ENCODE measurements at places on chromosomes 3 and 15.
A peak's percentile ranks its signal among the peaks of the same experiment; 100 is the strongest.

DNA sequence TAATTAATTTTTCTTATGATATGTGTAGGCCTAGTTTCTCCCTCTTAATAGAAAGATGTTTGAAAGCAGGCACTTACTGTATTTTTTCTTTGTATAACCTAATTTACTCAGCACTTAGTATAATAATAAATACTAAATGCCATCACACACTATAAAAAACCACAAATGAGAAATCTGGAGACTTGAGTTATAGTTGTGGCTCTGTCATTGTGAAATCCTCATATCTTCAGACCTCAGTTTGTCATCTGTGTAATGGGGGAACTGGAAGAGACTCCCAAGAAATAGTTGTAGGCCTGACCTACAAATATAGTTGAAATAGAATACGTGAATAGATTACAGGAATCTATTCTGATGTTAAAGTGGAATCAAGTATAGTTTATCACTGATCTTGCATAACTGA lies 287.6 kb upstream of the DPH6 start:
- H3K4me1 ChIP-seq = no peaks in the 10 kb centered on the region
- no peaks in the 10 kb centered on the region for H3K36me3 ChIP-seq
- no peak overlapping the region for H3K27ac ChIP-seq
- H3K4me3 ChIP-seq = no peak overlapping the region
- H3K27me3 ChIP-seq = no peaks in the 10 kb centered on the region
- DNase-seq = no peak

DNA sequence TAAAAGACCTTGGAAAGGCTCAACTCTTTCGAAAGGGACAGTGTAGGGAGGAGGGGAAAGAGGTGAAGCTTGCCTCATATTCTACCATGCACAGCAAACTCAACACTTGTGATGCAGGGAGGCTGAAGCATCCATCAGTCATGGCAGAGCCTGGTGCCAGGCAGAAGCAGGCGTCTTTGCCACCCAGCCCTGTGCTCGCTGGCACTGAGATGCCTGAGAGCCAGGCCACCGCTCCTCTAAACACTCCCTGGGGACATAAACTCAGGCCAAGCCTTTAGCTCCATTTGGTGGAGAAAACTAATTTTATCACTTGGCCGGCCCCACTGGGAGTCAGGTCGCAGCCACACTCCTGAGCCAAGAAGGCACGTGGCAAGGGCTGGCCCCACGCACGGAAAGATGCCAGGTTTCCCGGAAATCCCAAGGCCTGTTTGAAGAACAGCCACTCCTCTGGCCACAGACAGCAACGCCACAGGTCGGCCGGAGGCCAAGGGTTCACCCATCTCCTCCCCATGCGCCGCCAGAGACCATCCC lies 30.7 kb downstream of the XXYLT1 start:
- no peak for DNase-seq
- H3K27ac ChIP-seq = no peak overlapping the region
- no peaks in the 10 kb centered on the region for H3K27me3 ChIP-seq
- no peak overlapping the region for H3K4me3 ChIP-seq
- peaks cover 14% of the 10 kb centered on the region for H3K4me1 ChIP-seq

- no peak overlapping the region for H3K27ac ChIP-seq
- no peaks in the 10 kb centered on the region for H3K4me1 ChIP-seq
- H3K27me3 ChIP-seq = peaks cover 18% of the 10 kb centered on the region
Measured at GRCh38 chr15:91694131-91694830, 159.2 kb upstream of the SLCO3A1 start.

GRCh38 chr15:85005746-85006145 lies 24.1 kb downstream of the PDE8A start:
- H3K4me3 ChIP-seq = no peak overlapping the region
- peaks cover 59% of the 10 kb centered on the region for H3K4me1 ChIP-seq
- DNase-seq = no peak
- H3K36me3 ChIP-seq = no peaks in the 10 kb centered on the region
- no peaks in the 10 kb centered on the region for H3K27me3 ChIP-seq

DNA sequence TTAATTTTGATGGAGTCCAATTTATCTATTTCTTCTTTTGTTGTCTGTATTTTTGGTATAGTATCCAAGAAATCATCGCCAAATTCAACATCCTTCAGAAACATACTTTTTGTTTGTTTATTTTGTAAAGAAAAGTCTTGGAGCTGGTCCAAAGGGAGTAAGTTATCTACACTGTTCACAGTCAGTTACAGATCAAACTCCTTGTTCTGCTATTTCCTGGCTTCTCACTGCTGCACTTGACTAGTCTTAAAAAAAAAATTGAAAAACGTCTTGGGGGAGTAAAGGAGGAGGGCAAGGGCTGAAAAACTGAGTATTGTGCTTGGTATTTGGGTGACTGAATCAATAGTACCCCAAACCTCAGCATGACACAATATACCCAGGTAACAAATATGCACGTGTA lies 105.6 kb downstream of the NFKBIZ start:
- peaks cover 9% of the 10 kb centered on the region for H3K27me3 ChIP-seq
- H3K36me3 ChIP-seq = no peaks in the 10 kb centered on the region
- DNase-seq = no peak
- H3K4me3 ChIP-seq = no peak overlapping the region

- H3K27ac ChIP-seq = no peak overlapping the region
- no peak for DNase-seq
- no peaks in the 10 kb centered on the region for H3K27me3 ChIP-seq
- peaks cover 3% of the 10 kb centered on the region for H3K36me3 ChIP-seq
Measured at GRCh38 chr3:27171113-27171512, 198.1 kb downstream of the NEK10 start.

DNA sequence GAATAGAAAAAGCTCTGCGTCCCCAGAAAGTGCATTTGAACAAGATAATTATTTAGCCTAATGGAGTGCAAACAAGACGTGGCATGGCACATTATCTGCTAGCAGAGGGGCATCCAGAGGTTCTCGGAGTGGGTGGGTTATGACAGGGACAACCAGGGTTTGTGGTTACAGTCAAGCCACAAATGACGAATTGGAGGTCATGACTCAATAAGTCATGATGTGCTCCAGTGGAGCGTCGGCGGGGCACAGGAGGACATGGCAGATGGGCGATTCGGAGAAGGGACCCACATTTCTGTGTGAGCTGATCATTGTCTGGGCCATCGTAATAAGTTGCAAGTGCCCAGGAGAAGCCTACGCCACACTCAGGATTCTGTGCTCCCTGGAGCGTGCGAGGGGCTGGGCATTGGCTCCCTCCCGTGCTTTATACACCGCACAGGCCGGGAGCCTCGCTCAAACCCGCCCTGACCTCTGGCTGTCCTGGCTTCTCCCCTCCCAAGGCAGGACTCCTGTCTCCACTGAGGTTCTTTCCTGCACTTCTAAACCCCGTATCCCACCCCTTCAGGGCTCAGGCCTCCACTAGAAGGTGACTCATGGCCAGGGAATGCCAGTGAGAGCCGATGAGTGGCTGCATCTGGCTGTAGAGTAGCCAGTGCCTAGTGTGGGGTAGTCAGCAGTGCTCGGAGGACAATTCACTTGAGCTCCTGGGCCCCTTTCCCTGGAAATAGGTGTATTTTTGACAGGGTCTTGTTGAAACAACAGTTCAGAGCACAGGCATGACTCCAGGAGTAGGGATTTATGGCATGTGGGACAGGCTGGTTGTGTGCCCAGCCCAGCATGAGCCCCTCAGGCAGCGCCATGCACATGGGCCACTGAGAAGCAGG lies 67.4 kb downstream of the GRIP2 start:
- peak overlapping the region; percentile 61 for H3K27ac ChIP-seq
- no peaks in the 10 kb centered on the region for H3K36me3 ChIP-seq
- H3K4me1 ChIP-seq = no peaks in the 10 kb centered on the region

- no peak overlapping the region for H3K4me3 ChIP-seq
- no peaks in the 10 kb centered on the region for H3K36me3 ChIP-seq
- no peak overlapping the region for H3K27ac ChIP-seq
- peaks cover 13% of the 10 kb centered on the region for H3K27me3 ChIP-seq
Measured at GRCh38 chr3:58672880-58673279, 6.3 kb upstream of the FAM3D start.

DNA sequence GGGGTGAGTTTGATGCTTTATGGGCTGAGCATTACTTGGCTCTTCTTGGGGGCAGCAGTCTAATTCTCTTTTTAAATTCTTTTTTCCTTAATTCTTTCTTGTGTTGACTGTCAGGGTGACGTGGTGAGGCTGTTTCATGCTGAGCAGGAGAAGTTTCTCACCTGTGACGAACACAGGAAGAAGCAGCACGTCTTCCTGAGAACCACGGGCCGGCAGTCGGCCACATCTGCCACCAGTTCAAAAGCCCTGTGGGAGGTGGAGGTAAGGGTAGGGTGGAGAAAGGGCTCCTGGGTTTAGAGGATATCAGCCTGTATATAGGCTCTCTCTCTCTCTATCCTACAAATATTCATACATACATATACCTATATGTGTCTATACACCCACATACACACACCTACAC lies 152.3 kb downstream of the ITPR1 start:
- no peaks in the 10 kb centered on the region for H3K27me3 ChIP-seq
- H3K4me1 ChIP-seq = peaks cover 5% of the 10 kb centered on the region
- peaks cover 14% of the 10 kb centered on the region for H3K36me3 ChIP-seq
- no peak overlapping the region for H3K4me3 ChIP-seq
- no peak for DNase-seq

GRCh38 chr3:15756505-15756904 lies 41.3 kb downstream of the ANKRD28 start:
- H3K27me3 ChIP-seq = no peaks in the 10 kb centered on the region
- H3K36me3 ChIP-seq = peaks cover 14% of the 10 kb centered on the region
- H3K4me3 ChIP-seq = no peak overlapping the region

GRCh38 chr15:22912256-22912655 lies 67.9 kb downstream of the CYFIP1 start:
- no peak overlapping the region for H3K27ac ChIP-seq
- peaks cover 6% of the 10 kb centered on the region for H3K36me3 ChIP-seq
- no peak overlapping the region for H3K4me3 ChIP-seq
- no peak for DNase-seq
- no peaks in the 10 kb centered on the region for H3K4me1 ChIP-seq

DNA sequence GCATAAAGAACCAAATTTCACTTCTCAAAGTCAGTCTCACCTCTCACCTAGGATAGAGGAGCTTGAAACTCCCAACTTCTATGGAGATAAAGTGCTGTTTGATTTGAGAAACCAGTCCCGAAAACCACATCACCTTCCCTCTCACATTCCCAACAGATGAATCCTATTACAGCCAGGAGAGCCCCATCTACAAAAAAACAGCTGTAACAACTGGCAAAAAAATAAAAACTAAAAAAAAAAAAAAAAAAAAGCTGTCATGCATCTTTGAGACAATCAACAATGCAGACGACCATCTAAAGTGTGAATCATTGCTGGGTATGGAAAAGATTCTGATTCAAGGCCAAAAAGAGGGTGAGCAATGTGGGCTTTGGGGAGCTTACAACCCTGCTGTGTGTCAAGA lies 23.8 kb downstream of the HOMER2 start:
- no peak for DNase-seq
- no peaks in the 10 kb centered on the region for H3K4me1 ChIP-seq
- no peak overlapping the region for H3K27ac ChIP-seq
- H3K36me3 ChIP-seq = no peaks in the 10 kb centered on the region

Data from T-helper 17 cell (primary cell).